NCI-H446 (cell line): ENCODE measurements at places on chromosomes 3 and 15.

DNA sequence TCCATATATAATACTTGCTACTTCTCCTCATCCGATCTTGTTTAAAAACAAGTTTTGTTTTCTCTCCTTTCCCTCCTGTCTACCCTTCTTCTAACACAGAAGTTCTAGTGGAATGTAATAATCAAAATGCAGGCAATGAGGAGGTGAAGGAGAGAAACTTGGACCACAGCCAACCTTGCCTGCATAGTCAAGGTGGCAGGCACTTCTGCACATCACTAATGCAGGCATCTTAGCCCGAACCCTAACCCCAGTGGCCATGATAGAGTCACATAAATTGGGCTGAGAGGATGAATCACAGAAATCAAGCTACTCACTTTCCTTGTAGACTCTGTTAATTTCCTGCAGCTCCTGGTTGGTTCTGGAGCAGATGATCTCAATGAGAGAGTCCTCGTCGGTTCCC is 41.0 kb downstream of the ANXA2 start:
- DNase-seq, result no peak

DNA sequence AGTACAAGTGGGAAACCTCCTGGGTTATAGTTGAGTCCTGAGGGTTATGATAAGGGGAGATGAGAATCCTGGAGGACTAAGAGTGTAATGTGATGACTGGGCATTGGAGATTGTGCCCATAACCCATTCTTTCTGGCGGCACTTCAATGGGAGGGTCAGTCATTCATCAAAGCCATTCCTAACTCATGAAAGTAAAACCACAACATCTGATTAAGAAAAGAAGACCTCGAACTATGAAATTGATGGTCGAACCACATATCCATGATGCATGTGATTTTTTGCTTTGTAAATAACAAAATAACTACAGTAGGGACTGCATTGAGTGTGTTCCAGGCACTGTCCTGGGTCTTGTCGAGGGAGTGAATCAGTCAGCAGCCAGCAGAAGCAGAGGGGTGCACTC is 215.1 kb downstream of the SHQ1 start:
- no peak for DNase-seq

DNA sequence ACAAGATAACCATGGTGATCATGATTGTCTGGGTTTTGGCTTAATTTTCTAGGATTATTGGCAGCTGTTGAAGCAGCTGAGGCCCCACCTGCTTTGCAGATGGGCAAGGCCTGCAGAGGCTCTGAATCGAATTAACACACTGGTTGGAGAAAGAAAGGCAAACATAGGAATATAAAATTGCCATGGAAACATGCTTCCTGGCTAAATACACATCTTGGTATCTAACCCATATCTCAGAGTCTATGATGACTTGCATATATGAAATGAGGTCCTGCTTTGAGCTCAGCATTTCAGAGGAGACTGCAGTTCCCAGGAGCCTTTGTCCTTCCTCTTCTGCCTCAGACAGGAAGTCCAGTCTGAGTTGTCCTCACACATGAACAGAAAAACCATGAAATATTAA is 24.3 kb upstream of the SV2B start:
- no peak for DNase-seq

DNA sequence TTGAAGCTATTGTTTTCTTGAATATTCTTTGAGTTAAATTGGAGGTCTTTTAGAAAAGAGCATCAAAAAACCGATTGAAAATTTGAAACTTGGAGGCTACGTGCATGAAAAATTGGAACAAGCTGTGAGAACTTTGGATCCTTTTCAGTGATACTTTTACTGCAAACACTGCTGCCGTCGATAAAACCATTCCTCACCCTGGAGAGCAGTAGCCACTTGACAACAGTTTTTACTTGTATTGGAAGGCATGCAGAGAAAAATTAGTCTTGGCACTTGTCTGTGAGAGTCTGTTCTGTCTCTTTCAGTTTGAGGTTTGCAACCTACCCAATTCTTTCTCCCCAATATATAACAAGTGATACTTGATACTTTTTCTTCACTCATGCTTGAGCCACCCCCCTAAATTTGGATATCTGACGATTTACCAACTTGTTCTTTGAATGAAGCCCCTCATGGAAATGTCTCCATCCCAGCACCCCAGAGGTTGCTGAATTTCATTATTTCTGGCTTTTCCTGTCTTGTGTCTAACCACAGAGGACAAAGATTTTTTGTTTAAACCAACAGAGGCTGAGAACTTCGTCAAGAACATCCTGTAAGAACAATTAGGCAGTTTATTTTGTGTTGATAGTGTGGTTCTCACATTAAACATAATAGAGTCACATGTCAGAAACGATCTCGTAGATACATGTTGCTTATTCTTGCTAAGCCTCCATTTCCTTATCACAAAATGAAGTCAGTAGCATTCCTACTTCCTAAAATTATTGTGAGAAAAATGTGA is 307.3 kb upstream of the PLSCR5 start:
- no peak for DNase-seq

- no peak for DNase-seq
Measured at GRCh38 chr15:73771385-73772045, 18.4 kb upstream of the INSYN1 start.

GRCh38 chr3:30768703-30769550 is 125.5 kb downstream of the GADL1 start:
- DNase-seq, result peak; percentile 14

DNA sequence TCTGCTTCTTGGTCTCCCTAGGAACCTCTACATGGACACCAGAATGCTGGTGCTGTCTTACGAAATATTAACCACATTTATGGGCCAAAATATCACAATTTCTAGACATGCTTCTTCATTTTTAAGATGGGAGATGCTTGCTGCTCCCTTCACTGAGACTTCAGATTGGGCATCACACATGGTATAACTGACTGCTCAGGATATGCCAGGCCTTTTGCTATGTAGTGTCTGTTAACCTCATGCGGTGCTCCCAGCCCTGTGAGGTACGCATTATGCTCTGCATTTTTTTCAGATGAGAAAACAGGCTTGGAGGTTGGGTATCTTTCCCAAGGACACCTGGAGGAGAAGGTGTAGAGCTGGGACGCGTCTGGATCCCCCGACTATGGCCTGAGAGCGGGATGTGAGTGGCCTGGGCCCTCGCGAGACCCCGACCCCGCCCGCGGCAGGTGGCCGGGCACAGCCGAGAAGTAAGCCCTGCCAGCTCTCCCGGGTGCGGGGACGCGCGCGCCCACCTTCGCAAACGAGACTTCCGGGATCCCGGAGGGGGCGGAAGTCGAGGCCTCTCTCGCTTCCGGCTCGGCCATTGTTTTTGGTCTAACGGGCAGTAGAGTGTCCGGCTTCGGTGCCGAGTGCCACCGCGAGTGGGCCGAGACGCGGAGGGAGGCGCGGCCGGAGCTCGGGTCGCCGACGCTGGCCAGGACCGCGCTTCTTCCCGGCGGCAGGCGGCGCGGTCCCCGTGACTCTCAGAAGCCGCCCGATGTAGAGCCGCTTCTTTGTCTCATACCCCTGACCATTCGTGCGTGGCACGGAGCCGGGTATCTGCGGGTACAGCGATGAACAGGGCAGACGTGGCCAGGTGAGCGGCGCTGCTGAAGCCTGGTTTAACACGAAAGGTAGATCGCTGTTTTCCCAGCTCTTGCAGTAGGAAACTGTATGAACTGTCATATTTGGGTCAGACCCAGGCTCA is at the start of gene ZKSCAN7:
TSS of gene ZKSCAN7 (plus strand) at position 568 of the 967 bp plus-strand sequence. CDS start 1,855 bp downstream, outside the sequence.
- no peak for DNase-seq

GRCh38 chr3:72625602-72626337 is 222.5 kb downstream of the SHQ1 start:
- no peak for DNase-seq

- DNase-seq, result no peak
Measured at GRCh38 chr3:46660003-46660402, 33.5 kb downstream of the ALS2CL start.

GRCh38 chr3:80190051-80190450 is 422.3 kb upstream of the ROBO1 start:
- DNase-seq, result no peak

- DNase-seq, result no peak
Measured at GRCh38 chr3:9834520-9835380, 9.1 kb downstream of the RPUSD3 start.

GRCh38 chr15:63010386-63010785 is 32.2 kb upstream of the TPM1 start:
- DNase-seq, result no peak

DNA sequence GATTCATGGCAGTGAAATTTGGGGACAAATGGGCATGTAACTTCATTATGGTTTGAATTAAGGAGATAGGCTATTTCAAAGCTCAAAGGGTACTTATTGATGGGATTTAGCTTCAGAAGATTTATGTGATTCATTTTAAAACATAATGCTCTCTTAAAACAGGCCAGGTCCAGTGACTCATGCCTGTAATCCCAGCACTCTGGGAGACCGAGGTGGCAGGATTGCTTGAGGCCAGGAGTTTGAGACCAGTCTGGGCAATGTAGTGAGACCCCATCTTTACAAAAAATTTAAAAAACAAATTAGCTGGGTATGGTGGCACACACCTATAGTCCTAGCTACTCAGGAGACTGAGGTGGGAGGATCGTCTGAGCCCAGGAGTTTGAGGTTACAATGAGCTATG is 11.5 kb downstream of the THAP10 start:
- no peak for DNase-seq

GRCh38 chr3:146088840-146089239 is 72.1 kb downstream of the PLOD2 start:
- no peak for DNase-seq

- DNase-seq, result peak; percentile 43
Measured at GRCh38 chr3:195895078-195895860, 13.1 kb downstream of the TNK2 start.

GRCh38 chr15:39285071-39285470 is 295.8 kb upstream of the THBS1 start:
- DNase-seq, result no peak

- no peak for DNase-seq
Measured at GRCh38 chr3:132174500-132174899, 139.7 kb upstream of the CPNE4 start.

GRCh38 chr3:43353923-43354670 is 67.8 kb downstream of the SNRK start:
- DNase-seq, result no peak

DNA sequence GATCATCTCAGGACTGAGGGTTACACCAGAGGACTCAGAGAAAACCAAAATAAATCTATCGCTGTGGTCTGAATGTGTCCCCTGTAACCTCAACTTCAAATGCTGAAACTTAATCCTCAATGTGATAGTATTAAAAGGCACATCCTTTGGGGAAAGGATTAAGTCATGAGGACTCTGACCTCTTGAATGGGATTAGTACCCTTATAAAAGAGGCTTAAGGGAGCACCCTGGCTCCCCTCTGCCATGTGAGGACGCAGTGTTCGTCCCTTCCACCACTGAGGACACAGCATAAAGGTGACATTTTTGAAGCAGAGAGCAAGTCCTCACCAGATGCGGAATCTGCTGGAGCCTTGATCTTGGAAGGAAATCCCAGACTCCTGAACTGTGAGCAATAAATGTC is 39.5 kb downstream of the SRPRB start:
- DNase-seq, result no peak

DNA sequence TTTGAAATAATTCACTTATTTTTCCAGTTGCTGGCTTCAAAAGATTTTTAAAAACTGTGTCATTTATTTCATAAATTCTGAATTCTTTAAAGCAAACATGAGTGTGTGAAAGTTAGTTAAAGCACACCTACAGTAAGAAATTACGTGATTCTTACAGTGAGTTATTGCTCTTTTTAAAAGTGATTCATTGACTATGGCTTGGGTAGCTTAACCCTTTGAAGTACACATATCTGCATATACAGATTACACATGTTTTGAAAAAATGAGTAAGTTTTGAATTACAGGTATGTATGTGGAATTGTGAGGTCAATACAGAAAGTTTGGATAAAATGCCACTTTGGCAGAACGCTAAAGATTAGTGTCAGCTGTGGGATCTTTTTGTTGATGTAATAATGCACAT is 64.5 kb upstream of the MBNL1 start:
- no peak for DNase-seq
